Eye (tissue), 1 donor: ENCODE measurements at places on chromosomes 16 and 17.

- DNase-seq, result no peak
These were observed 6.1 kb downstream of the HAPSTR1 start for GRCh38 chr16:9097266-9098219.

- no peak for DNase-seq
These were observed 62.6 kb downstream of the PLCG2 start for GRCh38 chr16:81841722-81842121.

GRCh38 chr16:78415013-78415412 lies 315.6 kb downstream of the WWOX start:
- no peak for DNase-seq

- no peak for DNase-seq
These were observed 10.2 kb upstream of the PHKG2 start for GRCh38 chr16:30737794-30738648.

GRCh38 chr16:65658349-65658748 lies 536.5 kb upstream of the CDH11 start:
- DNase-seq, result no peak

DNA sequence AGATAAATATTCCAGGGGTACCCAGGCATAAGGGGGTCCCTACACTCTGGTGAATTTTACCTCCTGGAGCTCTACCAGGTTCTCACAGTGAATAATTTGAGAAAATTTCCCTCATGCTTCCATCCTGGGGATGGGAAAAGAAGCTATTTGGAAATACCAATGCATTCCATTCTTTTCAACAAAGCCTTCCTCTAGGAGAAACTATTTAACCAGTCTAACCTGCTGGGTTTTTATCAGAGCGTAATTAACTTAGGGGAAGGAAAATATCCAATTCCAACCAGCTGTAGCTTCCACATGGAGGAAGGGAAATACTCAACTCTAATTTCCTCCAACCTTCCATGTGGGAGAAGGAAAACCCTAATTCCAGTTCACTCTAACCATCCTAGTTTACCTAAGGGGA lies 17.0 kb downstream of the MFSD6L start:
- DNase-seq, result peak; percentile 14

- peak; percentile 52 for DNase-seq
These were observed 10.8 kb upstream of the TAOK1 start for GRCh38 chr17:29379084-29379991.

DNA sequence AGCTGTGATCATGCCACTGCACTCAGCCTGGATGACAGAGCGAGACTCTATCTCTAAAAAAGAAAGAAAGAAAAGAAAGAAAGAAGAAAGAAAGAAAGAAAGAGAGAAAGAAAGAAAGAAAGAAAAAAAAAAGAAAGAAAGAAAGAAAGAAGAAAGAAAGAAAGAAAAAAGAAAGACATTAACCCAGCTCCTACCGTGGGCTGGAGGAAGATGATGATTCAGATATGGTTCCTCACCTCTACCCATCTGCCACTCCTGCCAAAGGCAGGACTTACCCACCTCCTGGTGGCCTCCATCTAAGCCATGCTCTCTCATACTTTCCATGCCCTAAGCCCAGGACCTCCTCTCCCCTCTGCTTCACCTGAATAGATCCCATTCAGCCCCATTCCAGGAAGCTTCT lies 93.3 kb upstream of the LHX1 start:
- no peak for DNase-seq

- DNase-seq, result peak; percentile 79
These were observed 6.7 kb downstream of the CBX8 start for GRCh38 chr17:79789943-79790804.

- DNase-seq, result peak; percentile 88
These were observed 30.2 kb downstream of the SPHK1 start for GRCh38 chr17:76414334-76415295.

- no peak for DNase-seq
These were observed 70.3 kb downstream of the N4BP1 start for GRCh38 chr16:48539485-48540221.

- no peak for DNase-seq
These were observed 11.7 kb downstream of the SAMD14 start for GRCh38 chr17:50118076-50118827.

- no peak for DNase-seq
These were observed 821.5 kb downstream of the CDH8 start for GRCh38 chr16:61214780-61215179.

DNA sequence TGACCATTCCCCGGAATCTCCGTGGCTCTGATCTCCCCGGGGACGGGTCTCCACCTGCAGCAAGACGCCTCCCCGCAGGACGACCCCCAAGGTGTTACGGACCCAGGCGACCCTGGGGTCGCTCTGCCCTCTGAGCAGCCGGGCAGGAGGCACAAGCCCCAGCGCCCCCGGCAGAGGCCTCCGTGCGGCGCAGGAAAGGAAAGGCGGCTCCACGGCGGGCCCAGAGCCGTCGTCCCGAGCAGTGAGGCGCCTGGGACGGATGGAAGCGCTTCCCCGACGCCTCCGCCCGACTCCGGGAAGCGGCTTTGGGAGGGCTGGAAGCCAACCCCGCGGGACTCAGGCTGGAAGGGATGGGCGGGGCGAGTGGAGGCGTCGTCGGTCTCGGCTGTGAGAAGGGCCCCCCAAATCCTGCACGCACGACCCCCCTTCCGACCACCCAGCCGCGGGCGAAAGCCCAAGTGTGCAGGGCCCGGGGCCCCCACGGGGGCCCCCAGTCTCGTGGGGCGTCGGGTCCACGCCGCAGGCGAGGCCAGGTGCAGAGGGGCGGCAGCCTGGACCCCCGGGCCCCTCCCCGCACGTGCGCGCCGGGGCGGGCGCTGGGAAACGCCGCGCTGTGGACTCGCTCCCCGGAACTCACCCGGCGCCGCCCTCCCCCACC lies 32.7 kb upstream of the RPH3AL start:
- DNase-seq, result peak; percentile 79

DNA sequence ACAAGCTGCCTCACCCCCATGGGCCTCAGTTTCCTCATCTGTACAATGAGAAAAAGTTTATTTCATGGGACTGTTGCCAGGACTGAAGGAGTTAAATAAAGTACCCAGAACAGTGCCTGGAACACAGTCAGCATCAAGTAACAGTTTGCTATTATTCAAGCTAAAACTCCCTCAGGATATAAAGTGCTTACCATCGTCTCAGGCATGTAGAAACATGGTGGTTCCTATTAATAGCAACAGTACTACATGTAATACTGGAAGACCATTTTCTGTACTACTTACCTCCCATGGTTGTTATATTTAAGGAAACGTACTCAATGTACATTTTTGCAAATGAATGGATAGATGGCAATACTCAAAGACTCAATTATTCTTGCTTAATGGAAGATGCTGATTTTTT lies 93.4 kb downstream of the NCOR1 start:
- no peak for DNase-seq

DNA sequence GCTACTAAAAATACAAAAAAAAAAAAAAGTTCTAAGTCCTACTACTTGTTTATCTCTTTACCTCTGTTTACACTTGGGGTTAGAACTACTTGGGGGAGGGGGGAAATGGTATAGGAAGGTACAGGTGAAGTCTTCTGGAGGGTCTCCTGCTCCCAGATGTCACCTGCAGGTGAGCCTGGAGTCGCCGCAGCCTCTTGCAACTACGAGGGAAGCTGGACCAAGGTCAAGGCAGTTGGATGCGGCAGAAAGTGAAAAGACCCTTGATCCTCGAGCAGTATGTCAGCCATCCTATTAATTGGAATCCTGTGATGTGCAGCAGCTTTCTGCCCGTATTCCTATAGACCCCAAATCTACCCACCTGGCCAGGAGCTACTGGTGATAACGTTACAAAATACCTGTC lies 33.0 kb downstream of the HAPSTR1 start:
- no peak for DNase-seq

DNA sequence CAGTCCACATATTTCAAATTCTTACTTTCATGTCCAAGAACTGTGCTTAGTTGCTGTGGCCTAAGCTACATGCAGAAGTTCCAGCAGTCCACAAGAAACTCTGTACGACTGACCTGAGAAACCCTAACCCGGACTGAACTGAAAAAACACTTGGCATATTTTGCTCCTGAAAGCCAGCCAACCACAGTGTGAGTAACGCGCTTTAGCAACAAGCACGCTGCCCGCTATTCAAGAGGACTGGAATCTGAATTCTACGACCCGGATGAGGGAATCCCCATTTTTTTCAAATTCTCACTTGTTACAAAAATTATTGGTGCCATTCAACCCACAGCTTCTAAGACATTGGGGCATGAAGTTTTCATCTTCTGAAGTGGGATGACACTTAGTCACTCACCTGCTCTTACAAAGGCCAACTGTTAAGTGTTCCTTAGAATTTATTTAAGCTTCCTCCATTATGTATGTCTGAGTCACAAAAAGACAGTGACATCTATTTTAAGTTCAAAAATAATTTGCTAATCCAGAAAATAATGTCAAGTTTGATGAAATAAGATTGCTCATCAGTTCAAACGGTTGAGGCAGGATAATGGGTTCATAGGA lies 78.7 kb downstream of the CDYL2 start:
- DNase-seq, result no peak

DNA sequence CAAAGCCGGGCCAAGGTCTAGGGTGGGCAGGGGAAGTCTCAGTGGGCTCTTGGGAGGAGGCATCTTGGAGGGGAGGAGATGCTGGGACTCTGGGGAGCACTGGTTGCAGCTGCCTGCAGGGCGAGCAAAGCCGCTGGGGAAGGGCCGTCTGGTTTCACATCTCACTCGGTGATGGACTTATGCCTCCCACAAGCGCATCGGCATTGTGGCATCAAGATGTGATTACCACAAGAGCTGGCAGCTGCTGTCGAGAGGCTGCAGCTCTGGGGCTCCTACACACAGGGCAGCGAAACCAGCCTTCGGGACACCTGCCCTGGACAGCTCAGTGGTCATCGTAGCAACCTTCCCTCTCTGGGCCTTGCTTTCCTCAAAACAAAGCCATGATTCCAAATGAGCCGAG lies 3.1 kb upstream of the KCNJ12 start:
- DNase-seq, result no peak

- no peak for DNase-seq
These were observed 44.8 kb downstream of the CDYL2 start for GRCh38 chr16:80759419-80760162.

DNA sequence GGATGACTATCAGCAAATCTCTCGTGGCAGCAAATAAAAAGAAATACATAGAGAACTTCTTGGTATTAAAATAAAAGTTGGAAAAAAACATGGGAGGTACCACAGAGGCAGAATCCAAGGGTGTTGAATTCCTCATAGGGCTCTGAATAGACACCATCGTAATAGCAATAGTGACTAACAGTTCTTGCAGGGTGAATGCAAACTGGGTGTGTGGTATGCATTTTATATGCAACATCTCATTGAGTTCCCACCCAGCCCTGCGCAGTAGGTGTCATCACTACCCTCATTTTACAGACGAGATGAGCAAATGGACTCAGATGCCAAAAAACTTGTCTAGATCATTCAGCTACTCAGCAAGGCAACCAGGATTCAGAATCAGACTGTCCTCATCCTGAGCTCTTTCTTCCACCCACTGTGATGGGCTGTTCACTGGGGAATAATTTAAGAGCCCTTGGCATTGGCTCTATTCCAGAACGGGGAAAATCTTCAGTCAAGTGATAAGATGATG lies 354.6 kb upstream of the CDH11 start:
- no peak for DNase-seq
